ENCODE measurements at places on chromosomes 7 and 10.

GRCh38 chr10:12482587-12482986 lies 133.2 kb downstream of the CAMK1D start:
- DNase-seq = no peak

GRCh38 chr7:150945853-150946420 lies 32.2 kb downstream of the KCNH2 start:
- no peak for DNase-seq

DNA sequence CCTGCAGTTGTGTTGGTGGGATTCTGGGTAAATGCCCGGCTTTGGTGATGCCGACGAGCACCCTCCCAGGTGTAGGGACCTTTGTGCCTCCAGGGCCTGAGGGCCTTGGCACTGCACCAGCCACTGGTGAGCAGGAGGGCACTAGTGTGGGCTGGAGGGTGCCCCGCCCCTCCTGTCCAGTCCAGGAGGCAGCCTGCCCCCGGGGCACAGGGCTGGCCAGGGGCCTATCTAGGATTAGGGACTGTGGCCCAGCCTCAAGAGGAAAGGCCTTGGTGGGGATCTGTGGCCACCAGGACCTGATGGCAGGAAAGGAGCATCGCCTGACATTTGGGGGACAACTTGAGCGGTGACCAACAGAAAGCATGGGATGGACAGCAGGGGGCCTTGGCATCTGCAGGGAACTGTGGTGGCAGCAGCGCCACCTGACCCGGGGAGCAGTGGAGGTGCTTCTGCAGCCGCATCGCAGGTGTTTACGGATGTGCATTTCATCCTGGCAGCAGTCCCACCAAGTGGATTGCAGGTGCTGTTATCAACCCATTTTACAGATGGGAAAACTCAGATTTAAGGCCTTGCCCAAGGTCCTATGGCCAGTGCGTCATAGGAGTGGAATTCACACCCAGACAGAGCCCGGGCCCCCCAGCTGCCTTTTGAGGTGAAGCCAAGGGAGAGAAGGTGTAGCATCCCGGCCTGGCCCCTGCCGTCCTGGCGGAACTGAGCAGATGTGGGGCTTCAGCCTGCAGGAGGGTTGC lies 11.1 kb downstream of the ZNF316 start:
- DNase-seq = no peak

GRCh38 chr7:121235201-121235600 lies 93.6 kb upstream of the WNT16 start:
- no peak for DNase-seq

DNA sequence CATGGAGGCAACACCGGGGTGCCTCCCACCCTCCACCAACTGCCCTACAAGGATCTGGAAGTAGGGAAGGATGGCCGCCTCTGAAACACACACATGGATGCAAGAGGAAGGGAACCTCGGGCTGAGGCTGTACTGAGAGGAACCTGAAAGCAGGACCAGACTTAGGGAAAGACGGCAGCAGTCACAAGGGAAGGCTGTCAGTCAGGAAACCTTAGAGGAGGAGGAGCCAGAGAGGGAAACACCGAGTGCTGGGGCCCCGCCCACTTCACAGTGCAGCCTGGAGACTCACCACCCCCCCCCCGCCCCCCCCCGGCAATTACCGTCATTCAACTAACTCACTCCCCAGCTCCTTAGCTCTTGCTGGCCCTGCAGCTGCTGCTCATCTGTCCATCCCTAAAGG lies 2.5 kb downstream of the CYREN start:
- no peak for DNase-seq
